ENCODE measurements at places on chromosomes 2 and 18.
A peak's percentile ranks its signal among the peaks of the same experiment; 100 is the strongest.

DNA sequence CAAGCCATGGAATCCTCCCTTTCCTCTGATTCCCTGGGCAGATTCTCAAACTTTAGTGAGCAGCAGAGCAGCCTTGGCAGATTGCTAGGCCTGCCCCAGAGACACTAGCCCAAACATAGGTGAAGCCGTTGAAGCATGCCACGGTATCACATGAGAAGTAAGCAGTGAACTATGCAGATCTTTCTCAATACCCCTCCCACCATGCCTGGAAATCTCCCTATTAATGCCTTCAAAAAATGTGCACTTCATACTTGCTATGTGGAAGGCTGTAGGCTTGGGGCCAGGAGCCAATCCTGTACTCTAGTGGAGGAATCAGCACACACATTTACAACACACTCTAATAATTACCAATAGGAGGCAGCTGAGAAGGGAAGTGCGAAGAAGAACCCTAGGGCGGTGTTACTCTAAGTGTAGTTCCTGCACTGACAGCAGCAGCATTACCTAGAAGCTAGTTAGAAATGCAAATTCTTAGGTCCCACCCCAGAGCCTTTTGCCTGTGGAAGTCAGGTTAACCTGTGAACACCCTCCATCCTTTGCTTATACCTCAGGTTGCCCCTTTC, 305.1 kb upstream of the SPRED2 start:
- H3K36me3 ChIP-seq = no peaks in the 10 kb centered on the region
- H3K4me3 ChIP-seq = no peak overlapping the region
- DNase-seq = no peak
- H3K4me1 ChIP-seq = no peaks in the 10 kb centered on the region
- H3K27me3 ChIP-seq = no peaks in the 10 kb centered on the region

DNA sequence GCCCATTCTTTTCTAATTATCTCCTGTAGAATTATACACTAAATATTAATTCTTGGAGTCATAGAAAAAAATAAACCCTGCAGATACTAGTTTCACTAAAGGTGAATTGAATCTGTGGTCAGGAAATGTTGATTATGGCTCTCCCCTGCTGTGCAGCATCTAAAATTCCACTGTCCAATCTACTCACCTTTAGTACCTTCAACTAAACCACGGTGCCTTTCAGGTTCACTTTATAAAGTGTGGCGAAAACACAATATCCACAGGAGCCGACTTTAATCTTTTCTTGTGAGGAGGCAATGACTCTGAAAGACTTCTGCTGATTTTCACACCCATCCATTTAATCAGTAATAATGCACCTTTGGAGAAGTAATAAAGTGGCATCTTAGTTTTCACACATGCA, 402.3 kb downstream of the THSD7B start:
- no peak overlapping the region for H3K27ac ChIP-seq
- H3K4me1 ChIP-seq = no peaks in the 10 kb centered on the region

DNA sequence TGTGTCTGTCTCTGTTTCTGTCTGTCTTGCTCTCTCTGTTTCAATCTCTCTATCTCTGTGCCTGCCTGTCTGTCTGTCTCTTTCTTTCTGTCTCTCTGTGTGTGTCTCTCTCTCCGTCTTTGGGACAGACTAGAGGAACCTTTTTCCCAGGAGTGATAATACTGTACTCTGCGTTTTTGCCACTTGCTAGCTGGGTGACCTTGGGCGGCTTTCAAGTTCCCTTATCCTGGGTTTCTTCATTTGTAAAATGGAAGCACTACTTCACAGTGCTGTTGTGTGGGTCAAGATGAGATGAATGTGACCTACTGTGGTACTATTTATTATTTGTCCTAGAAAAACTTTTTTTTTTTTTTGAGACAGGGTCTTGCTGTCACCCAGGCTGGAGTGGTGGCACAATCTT, 42.4 kb downstream of the HPCAL1 start:
- peaks cover 52% of the 10 kb centered on the region for H3K4me1 ChIP-seq
- H3K4me3 ChIP-seq = no peak overlapping the region
- H3K27me3 ChIP-seq = no peaks in the 10 kb centered on the region
- no peaks in the 10 kb centered on the region for H3K36me3 ChIP-seq
- no peak for DNase-seq

GRCh38 chr2:174332217-174332963, 2.4 kb upstream of the SP9 start:
- H3K27me3 ChIP-seq = peaks cover 96% of the 10 kb centered on the region
- no peak for DNase-seq
- H3K36me3 ChIP-seq = no peaks in the 10 kb centered on the region
- H3K27ac ChIP-seq = no peak overlapping the region
- peak overlapping the region; percentile 12 for H3K4me3 ChIP-seq
- H3K4me1 ChIP-seq = peaks cover 57% of the 10 kb centered on the region

DNA sequence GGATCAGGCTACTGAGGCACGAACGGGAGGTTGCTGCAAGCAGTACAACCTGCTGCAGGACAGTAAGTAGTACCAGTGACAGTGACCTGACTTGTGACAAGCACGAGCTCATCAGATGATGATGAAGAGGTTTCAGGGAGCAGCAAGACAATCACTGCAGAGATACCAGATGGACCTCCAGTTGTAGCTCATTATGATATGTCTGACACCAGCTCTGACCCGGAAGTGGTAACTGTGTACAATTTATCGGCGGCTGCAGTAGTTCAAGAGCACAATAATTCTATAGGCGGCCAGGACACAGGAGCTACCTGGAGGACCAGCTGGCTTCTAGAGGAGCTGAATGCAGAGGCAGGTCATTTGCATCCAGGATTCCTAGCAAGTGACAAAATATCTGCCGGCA, 64.0 kb upstream of the GULP1 start:
- no peaks in the 10 kb centered on the region for H3K36me3 ChIP-seq
- DNase-seq = no peak
- no peak overlapping the region for H3K4me3 ChIP-seq
- no peaks in the 10 kb centered on the region for H3K4me1 ChIP-seq

DNA sequence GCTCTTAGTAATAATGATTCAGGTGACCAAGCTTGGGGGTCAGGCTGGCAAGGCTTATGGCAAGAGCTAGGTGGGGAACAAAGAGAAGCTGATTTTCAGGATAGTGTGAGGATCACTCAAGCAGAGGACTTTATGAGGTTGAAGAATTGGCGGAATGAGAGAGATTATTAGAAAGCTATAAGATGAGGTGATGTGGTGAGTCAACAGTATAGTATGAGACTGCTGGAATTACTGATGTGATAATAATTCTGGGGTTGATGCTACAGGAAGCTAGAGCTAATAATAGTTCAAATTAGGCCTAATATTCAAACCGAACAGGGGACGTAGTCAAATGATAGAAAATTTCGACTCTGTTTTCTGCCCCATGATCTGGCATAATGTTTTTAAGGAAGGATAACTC, 2115.3 kb upstream of the PIK3C3 start:
- H3K27me3 ChIP-seq = peaks cover 24% of the 10 kb centered on the region
- DNase-seq = no peak
- no peaks in the 10 kb centered on the region for H3K36me3 ChIP-seq
- H3K4me1 ChIP-seq = peaks cover 5% of the 10 kb centered on the region

DNA sequence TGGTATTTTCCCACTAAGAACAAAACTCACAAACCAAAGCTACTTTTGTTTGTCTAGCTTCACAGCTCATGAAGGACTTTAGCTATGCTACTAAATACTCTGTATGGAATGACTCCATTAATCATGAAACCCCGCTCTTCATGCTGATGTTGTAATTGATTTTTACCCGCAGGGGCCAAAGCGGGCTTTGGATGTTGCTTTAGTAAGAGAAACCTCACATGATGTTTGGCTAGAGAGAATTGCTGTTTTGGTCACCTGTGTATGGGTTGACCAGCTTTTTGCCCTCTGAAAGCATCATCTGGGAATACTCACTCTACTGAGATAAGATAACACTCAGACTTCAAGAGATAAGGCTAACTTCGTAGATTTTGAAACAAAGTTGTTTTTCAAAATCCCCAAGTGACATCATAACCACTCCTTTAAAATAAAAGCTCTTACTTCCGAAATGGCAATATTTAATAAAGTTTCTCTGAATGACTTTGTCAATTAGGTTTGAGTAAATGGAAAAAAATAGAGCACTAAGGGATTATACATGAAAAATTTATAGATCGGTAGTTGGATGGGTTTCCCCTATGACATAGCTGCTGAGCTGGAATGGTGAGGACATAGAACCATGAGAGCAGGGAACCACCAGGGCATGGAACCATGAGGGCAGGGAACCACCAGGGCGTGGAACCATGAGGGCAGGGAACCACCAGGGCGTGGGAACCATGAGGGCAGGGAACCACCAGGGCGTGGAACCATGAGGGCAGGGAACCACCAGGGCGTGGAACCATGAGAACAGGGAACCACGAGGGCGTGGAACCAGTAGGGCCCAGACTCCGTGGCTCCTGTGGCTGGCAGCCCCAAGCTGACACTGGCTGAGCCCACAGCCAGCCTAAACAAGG, 31.9 kb downstream of the ACKR3 start:
- peaks cover 6% of the 10 kb centered on the region for H3K4me1 ChIP-seq
- H3K36me3 ChIP-seq = no peaks in the 10 kb centered on the region
- no peak overlapping the region for H3K27ac ChIP-seq
- DNase-seq = no peak
- H3K27me3 ChIP-seq = peaks cover 10% of the 10 kb centered on the region

GRCh38 chr2:53633441-53633840, 134.2 kb upstream of the CHAC2 start:
- H3K27me3 ChIP-seq = no peaks in the 10 kb centered on the region
- H3K4me1 ChIP-seq = no peaks in the 10 kb centered on the region
- H3K36me3 ChIP-seq = no peaks in the 10 kb centered on the region
- H3K27ac ChIP-seq = no peak overlapping the region
- no peak for DNase-seq

GRCh38 chr2:143231254-143231645, 102.0 kb downstream of the ARHGAP15 start:
- DNase-seq = no peak
- no peak overlapping the region for H3K4me3 ChIP-seq
- H3K36me3 ChIP-seq = peaks cover 76% of the 10 kb centered on the region
- H3K27ac ChIP-seq = no peak overlapping the region

Measured in CD14-positive monocyte (primary cell).